Effector CD8-positive, alpha-beta T cell (primary cell): ENCODE measurements at places on chromosomes 6 and 20.

- DNase-seq: peak; percentile 52
Observed at GRCh38 chr20:64101731-64102621, 5.4 kb downstream of the NPBWR2 start.

GRCh38 chr20:15708984-15709598 lies 864.2 kb downstream of the KIF16B start:
- no peak for DNase-seq

GRCh38 chr6:145329257-145329656 lies 406.1 kb downstream of the EPM2A start:
- no peak for DNase-seq

DNA sequence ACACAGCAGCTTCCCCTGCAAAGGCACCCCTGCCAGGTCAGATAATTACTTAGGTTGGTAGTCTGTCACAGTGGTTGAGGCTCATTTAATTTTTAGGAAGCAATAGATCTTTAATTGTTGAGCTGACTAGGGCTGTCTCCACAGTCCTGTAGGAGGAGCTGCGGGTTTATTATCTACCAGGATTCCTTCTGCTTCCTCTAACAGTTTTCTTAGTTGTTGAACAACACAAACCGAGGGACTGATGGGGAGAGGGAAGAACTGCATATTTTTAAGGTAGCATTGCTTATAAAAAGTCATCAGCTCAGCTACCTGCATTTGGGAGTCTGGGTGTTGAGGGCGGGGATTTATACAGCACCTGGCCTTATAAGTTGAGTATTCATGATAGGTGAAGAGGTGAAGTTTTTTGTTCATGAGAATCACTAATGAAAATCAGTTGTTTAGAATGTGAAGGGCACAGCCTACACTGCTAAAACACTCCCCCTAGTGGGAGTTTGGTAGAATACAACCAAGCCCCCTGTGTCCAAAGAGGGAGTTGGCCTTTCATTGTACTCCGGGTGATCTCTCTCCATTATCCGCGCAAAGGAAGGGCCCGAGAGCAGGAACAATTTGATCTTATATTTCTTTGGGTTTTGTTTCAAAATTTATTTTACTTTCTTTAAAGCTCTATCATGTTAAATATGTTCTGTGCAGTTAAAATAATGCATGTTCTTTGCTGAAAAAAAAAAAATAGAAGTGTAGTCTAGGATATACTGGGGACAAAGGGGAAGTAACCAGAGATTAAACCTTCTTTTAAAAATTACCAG lies 69.6 kb downstream of the SSR1 start:
- DNase-seq: peak; percentile 9

GRCh38 chr6:11142296-11143027 lies 30.9 kb upstream of the ERVFRD-1 start:
- no peak for DNase-seq

DNA sequence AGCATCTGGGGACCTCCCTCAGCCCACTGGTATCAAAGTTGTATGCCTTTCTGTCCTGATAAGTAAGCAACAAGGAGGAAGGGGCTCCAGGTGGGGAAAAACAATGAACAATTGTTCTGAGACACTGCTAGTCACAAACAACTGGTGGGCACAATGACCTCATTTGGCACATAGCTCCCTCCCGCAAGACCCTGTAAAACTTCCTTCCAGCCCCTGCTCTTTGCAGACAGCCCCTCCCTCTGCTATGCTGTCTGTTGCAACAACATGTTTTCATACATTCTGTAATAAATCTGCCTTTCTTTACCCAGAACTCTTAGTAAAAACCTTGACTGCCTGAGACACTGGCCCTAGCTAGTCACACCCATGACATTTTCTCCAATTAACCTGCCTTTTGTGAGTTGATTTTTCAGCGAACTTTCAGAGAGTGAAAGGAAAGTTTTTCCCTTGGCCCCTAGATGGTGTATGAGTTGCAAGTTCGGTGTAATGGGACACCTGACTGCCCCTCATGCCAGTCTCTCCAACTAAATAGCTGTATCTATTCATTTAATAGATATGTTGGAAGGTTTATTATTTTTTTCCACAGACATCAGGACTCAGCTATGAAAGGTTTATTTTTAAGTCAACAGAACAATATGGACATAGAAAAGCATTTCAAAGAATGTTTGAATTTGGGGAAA lies 142.3 kb upstream of the SLC22A16 start:
- no peak for DNase-seq

DNA sequence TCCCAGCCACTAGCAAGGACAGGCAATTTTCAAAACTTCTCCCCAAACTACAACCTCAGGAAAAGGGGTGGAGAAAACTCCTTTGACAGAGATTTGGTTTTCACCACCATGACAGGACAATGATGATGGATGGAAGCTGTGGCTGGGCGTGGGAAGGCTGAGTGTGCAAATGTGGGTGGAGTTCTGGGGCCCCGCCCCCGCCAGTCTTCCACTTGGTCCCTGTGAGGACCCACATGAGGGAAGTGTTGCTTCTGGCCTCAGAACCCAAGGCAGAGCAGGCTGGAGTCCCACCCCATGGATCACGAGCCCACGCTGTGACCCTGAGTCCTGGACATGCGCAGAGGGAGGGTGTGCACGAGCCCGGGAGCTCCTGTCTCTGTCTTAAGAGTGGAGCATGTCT lies 21.5 kb upstream of the MRGBP start:
- DNase-seq: no peak

DNA sequence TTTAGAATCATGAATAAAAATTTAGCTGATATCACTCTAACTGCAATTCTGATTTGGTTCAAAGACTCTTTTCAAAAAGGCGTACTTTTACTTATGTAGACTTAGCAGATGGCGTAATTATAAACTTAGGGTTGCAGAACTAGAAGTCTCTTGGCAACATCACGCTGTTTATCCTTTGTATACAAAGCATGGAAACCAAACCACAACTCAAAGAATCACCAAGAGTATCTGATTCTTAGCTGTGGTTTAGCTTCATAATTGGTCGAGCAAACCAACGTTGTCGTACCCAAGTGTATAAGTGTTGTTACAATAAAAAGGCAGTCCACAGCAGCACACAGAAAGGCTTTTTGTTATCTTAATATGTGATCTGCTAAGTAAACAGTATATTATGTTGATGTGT lies 18.2 kb downstream of the STMND1 start:
- DNase-seq: no peak

DNA sequence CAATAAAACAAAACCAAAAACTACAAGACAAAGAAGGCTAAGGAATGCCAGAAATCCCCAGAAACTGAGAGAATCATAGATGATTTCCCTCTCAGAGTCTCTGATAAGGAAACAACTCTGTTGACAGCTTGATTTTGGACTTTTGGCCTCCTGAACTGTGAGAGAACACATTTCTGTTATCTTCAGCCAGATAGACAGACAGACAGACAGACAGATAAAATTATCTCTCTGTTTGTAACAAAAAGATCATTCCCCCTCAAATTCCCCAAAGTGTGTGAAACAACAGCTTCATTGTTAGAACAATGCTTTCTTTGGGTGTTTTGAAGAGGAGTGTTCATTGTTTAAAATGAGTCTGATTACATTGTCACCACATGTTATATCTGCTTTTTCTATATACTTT lies 148.2 kb downstream of the BCKDHB start:
- no peak for DNase-seq
